ENCODE measurements at places on chromosomes 5 and 9. TPM values are rescaled to one million over a fixed set of nuclear protein-coding genes. Genes with fewer than 3 reads are reported as not detected.

- no peak for DNase-seq
These were observed 39.3 kb upstream of the PTGS1 start for GRCh38 chr9:122331523-122331927.

GRCh38 chr5:134177369-134178095 is 782 bp upstream of the SKP1 start:
- DNase-seq: peak; percentile 19

GRCh38 chr9:35158501-35159280 is 3.1 kb upstream of the UNC13B start:
- no peak for DNase-seq

DNA sequence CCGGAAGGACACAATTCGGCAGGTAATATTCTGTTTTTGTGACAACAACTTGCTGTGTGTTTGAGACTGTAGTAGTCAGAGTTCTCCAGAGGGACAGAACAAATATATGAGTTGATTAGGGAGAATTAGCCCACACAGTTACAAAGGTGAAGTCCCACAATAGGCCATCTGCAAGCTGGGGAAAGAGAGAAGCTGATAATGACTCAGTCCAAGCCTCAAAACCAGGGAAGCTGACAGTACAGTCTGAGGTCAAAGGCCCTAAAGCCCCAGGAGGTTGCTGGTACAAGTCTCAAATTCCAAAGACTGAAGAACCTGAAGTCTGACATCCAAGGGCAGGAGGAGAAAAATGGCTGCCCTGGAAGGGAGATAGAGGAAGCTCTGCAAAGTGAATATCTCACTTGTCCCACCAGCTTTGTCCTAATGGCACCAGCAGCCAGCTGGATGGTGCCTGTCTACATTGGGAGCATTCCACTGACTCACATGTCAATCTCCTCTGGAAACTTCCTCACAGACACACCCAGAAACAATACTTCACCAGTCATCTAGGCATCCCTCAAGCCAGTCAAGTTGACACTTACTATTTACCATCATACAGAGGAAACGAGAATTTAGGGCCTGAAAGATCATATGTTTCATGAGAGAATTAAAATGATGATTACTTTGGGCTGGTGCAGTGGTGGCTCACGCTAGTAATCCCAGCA is 36.3 kb upstream of the CTXN3 start:
- no peak for DNase-seq

GRCh38 chr5:123720955-123721354 is 209.0 kb downstream of the CSNK1G3 start:
- DNase-seq: no peak

- no peak for DNase-seq
These were observed 131.0 kb upstream of the BRINP1 start for GRCh38 chr9:119500072-119500771.

DNA sequence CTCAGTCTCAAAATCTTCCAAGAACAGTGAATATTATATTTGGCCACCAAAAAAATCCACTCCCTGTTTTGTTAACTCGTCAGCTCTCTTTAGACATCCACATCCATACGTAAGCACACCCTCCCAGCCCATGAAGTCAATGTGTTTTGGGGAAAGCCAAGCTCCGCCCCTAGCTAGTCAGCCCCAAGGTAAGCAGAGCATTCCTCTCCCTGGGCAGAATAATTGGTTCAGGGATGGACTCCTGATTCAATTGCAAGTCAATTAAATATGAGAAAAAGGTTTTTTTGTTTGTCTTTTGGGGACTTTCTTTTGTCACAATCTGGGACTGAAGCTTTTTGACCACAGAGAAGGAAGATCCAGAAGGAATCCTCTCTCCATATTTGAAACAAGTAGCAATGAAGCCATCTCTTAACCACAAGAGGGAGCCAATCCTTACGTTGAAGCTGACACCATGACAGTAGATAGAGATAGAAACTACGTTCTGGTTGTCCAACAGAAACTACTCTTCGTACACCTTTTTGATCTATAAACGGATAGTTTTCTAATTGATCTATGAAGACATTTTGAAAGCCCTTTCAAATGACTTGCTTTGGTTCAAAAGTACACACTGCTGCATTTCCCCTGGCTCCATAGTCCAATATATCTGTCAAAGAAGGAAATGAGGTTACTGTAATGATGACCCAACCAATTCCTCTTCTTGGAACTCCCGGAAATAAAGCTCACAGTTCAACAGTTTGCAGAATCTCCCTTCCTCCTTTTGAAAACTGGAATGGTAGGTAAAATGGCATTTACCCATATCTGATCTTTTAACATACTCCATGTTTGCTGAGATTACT is 166.4 kb downstream of the TLE1 start:
- DNase-seq: peak; percentile 51

DNA sequence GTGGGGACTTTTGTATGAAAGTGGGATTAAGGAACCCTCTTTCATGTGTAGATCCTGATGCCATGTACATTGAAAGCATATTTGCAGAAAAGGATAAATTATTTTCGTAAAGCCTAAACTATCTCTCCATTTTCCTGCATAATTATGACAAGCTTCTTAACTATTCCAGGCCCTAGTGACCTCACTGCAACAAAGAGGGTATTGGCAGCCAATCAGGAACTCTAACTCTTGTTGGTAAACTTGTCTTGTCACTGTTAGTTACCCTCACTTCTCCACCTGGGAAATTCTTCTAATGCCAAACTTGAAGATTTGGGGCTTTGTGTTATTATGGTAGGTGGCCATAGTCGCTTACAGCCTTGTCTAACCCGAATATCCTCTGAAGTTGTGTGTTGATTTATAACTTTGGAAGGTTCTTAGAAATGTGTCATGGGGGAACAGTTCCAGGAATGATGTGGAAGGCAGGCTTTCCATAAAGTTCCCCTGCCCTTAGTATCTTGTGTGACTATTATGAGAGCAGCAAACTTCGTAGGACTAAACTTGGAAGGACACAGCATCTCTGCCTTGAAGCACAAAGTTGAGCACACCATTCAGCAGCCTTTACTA is 52.5 kb downstream of the IQGAP2 start:
- no peak for DNase-seq

DNA sequence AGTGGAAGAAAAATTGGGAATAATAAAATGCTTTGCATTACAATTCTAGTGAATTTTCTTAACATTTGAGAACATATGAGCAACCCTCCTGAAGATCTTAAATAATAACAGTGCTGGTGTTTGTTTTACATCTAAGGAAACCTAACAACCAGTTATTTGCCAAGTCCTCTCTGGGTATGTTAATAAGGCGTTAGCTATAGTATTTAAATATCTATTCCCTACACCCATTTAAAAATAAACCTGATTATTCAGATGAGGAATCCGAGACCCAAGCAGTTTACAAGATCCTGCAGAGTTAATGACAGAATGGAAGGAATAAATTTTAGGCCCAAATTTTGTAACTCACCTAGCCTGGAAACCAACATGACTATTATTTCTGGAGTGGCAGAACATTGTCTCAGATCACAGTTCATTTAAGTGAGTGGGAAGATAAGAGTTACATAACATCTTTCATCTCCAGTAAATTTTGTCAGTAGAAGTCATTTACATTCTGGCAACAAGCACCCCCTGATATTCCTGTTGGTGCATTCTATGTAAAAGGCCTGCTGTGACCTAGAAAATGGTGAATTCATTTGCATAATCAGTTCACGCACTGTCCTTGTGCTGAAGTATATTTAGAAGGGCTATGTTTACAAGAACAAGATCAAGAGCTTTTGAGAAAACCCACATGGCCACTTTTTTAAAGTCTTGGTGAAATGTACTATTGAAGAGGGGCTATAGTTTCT is 148.2 kb downstream of the COX7C start:
- DNase-seq: no peak

The ATP6V1G1 gene
- 253 TPM for total RNA-seq

The LHX6 gene
- not detected for total RNA-seq

GRCh38 chr9:82911996-82912395 is 150.9 kb downstream of the RASEF start:
- DNase-seq: no peak

- DNase-seq: no peak
These were observed 59.8 kb upstream of the GABRA6 start for GRCh38 chr5:161625673-161626072.

GRCh38 chr5:9288234-9288633 is 257.6 kb downstream of the SEMA5A start:
- peak; percentile 8 for DNase-seq

- no peak for DNase-seq
These were observed 282.1 kb downstream of the RFX3 start for GRCh38 chr9:3243683-3244082.

GRCh38 chr5:78003919-78004318 is 227.8 kb upstream of the TBCA start:
- DNase-seq: peak; percentile 72

GRCh38 chr5:44538797-44539601 is 149.8 kb upstream of the FGF10 start:
- DNase-seq: no peak

GRCh38 chr9:16039218-16039987 is 486.6 kb downstream of the CCDC171 start:
- no peak for DNase-seq

The CAVIN4 gene
- total RNA-seq: 8.8 TPM

- peak; percentile 25 for DNase-seq
These were observed 280.8 kb downstream of the SLIT3 start for GRCh38 chr5:169020102-169020501.

- no peak for DNase-seq
These were observed 12.9 kb downstream of the MACROH2A1 start for GRCh38 chr5:135386096-135386495.

DNA sequence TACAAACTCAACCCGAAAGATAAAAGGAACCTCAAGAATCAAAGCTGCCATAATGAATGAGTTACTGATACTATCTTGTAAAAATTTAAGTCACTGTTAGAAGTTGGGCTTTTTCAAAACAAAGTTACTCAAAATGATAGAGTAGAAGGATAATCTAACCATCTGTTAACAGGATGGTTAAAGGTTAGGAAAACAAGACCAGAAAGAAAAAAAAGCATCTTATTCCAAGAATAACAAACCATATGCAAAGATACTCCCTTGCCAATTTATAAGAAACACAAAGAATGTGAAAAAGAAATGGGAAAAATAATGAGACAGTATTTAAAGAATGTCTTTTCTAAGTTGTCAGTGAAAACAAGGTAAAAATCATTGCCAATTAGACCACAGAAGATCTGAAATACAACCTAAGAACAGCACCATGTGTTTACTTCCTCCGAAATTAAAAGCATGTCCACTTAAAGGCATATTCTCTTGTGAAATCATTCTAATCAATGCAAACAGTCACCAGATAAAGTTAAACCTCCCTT is 51.2 kb downstream of the STRBP start:
- DNase-seq: no peak

The TMEM174 gene
- not detected for total RNA-seq

DNA sequence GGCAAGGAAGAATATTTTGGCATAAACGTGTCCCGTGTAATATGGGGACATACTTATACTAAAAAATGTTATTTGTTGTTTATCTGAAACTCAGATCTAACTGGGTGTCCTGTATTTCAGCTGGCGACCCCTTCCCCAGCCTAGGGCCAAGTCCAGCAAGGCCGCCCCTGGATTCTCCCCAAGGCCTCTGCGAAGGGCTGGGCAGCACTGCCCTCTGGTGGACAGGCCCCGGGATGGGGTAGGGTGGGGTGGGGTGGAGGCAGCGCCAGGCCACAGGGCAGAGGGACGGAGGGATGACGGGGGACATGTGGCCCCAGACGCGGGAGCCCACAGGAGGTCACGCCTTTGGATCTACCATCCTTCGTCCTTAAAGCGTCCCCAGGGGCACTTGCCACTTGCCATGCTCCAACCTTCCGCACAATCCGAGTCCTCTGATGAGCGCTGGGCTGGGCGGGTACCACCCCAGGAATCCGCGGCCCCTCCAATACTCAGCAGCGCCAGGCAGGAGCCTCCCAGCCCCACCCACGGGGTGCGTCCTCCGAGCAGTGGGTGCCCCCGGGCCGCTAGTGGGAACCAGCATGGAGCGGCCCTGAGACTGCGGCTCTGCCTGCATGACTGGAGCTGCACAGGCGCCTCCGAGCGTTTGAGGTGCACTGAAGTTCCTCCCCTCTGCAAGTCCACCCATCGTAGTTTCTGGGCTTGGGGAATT is 7.1 kb upstream of the AGPAT2 start:
- DNase-seq: peak; percentile 79
